Activated effector memory CD4-positive, alpha-beta T cell treated with anti-CD3 and anti-CD28 coated beads, Interleukin-2, amount 50 U/mL, for 16 hours (primary cell): ENCODE measurements at places on chromosomes 7 and 10.

- no peak for DNase-seq
These were observed 132.9 kb upstream of the WNT16 start for GRCh38 chr7:121195874-121196273.

GRCh38 chr10:86655173-86655540 is 810 bp downstream of the OPN4 start:
- DNase-seq: peak; percentile 31

DNA sequence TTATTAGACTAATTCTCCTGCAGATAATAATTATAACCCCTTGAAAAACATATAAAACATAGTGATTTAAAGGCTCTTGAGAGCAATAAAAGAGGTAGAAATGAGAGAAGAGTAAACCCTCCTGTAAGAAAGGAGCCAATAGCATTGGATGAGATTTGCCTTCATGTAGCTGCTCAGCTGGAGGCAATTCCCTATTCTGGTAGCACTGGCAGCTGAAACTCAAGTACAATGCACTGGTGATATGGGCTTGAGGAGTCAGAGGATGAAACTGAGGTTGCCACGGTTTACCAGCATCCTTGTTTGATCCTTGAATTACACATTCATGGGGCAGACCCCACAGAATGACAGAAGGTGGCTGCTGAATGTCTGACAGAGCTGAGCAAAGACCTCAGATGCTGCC is 76.4 kb downstream of the CTTNBP2 start:
- no peak for DNase-seq

GRCh38 chr7:66371096-66371824 is 166.1 kb downstream of the TPST1 start:
- no peak for DNase-seq

DNA sequence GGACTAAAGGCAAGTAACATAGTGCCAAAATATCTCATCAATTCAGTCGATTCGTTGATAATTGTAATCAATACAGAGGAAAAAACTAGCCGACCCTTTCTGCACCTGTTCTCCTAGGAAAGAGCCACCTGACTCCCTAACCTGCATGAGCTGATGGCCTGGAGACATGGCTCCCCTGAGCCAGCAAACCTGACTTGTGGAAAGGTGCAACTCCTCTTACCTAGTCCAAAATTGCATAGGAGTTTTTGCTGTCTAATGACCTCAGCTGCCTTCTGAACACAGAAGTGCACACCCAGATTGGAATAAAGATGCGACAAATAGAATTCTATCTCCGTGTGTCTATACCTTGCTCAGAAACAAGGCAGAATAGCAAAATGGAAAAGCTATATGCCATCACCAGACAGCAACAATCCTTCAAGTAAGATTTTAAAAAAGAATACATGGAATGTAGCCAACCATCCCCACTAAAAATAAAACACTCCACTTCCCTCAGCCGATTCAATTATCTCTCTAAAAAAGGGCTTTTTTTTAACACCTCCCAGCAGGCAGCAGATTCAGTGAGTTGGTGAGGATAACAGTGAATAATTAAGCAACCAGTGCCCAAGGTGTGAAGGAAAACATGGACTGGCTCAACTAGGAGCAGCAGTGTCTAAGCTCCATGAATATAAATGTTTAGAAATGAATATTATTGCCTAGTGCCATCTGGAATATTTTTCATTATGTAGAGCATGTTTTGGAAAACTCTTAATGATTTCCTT is 26.6 kb upstream of the LMTK2 start:
- peak; percentile 2 for DNase-seq

DNA sequence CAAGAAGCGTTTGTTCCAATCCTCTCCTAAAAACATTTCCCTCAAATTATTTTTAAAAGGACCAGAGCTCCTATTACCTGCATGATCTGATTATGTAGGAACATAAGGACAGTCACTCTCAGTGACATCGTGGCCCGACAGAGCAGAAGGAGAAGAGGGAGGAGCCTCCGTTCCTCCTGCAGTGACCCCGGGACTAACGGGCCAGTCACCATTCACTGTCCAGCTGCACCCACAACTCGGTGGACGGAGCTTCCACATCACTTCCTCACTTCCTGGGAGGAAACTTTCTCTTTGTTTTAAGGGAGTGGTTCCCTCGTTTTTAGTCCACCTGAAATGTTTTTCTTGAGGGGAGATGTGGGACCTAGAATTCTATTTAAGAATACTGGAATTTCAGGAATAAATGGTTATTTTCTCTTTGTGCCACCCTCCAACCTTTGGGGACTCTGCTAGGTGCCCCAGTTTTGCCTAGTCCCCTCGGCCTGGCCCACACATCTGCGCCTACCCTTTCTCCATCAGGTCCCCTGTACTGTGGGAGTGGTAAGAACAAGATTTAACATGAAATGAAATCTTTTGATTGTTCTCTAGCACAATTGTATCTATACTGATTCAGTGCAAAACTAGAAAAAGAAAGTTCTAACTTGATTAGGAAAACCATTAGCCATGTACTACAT is 173.5 kb upstream of the RNF32 start:
- DNase-seq: no peak
